MG63 (cell line): ENCODE measurements at places on chromosomes 2 and 18.

- no peak for DNase-seq
Observed at GRCh38 chr18:68779169-68779568, 18.7 kb upstream of the CCDC102B start.

- DNase-seq = no peak
Observed at GRCh38 chr2:121707344-121707919, 29.2 kb downstream of the NIFK start.

GRCh38 chr2:238169048-238169707 is 10.4 kb downstream of the ERFE start:
- DNase-seq = peak; percentile 70

- DNase-seq = no peak
Observed at GRCh38 chr2:179898873-179899272, 37.5 kb upstream of the ZNF385B start.
